ENCODE measurements at places on chromosomes 7 and 10. TPM values are rescaled to one million over a fixed set of nuclear protein-coding genes. Genes with fewer than 3 reads are reported as not detected.

Gene GIMAP6
- total RNA-seq: 29.5 TPM

Gene C7orf33
- total RNA-seq: not detected

Gene PRR15
- 3.0 TPM for total RNA-seq

Gene ANKRD30A
- not detected for total RNA-seq

Gene GHITM
- total RNA-seq: 108 TPM

All from urinary bladder (tissue), 4 donors.